ENCODE measurements at places on chromosomes 3 and 15. TPM values are rescaled to one million over a fixed set of nuclear protein-coding genes. Genes with fewer than 3 reads are reported as not detected.

DOCK3 gene
- 4.5 TPM for total RNA-seq

PIF1 gene
- total RNA-seq, result 0.27 TPM

DNA sequence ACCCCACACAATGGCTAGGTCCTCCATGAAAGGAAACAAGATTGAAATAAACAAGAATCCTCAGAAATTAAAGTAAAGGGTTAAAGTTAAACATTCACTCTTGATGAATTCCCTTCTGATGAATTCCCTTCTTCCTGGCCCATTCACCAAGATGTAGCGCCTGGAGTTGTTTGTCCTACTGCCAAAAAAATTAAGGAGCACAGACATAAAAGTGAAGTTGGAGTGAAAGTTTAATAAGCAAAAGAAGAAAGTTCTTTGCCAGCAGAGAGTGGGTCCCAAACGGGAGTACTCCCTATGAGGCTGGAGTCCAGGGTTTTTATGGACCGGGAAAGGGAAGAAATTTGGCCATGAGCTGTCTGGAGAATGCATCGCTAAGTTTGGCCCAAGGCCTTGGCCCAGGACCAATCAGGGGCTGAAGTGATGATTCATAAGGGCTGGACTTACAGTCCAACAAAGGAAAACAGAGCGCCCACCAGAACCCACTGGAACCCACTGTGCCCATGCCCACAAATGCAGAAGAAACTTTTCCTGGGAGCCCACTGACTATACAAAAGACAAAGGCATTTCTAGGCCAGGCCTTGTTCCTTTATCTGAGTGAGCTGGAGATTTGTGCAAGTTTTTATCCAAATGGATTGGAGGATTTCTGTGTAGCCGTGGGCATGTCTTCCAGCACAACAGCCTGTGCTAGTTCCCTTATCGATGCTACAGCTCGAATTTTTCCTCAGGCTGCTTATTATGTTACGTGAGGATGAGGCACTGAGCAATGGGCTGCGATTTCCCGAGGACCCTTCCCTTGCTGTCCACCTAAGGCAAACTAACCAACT is 1561.6 kb downstream of the OTOL1 start:
- DNase-seq, result no peak

DNA sequence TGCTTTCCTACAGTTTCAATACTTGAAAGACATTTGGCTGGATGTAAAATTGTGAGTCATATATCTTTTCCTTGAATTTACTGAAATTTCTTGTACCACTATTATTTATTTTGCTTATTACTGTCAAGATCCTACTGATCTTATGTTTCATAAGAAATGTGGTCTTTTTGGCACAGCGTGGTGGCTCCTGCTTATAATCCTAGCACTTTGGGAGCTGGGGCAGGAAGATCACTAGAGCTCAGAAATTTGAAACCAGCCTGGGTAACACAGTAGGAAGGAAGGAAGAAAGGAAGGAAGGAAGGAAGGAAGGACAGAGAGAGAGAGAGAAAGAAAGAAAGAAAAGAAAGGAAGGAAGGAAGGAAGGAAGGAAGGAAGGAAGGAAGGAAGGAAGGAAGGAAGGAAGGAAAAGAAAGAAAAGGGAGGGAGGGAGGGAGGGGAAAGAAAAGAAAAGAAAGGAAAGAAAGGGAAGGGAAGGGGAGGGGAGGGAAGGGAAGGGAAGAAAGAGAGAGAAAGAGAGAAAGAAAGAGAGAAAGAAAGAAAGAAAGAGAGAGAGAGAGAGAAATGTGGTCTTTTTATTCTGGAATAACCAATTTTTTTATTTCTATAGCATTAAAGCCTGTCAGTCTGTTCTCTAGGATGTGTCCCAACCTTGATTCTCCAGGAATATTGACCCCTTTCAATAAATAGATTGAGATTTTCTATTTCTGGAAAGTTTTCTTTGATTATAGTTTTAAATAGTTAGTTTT is 572.0 kb upstream of the TGFBR2 start:
- DNase-seq, result no peak

DNA sequence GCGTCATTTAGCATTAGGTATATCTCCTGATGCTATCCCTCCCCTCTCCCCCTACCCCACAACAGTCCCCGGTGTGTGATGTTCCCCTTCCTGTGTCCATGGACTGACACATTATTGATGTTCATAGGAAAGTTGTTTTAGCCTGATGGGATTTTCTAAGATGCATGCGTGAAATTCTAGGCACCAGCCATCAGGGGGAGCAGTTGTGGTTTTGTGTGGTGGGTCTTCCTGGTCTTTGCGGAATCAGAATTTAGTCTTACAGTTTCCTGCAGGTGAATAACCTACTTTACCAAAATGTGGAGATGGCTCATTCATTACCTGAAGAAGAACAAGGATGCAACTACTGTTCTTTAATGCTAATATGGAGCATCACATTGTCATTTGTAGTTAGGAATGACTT is 455.0 kb upstream of the THBS1 start:
- no peak for DNase-seq

DNAH1 gene
- total RNA-seq, result 3.7 TPM

GRCh38 chr3:42652611-42653302 is 740 bp upstream of the ZBTB47 start:
- peak; percentile 55 for DNase-seq

DNA sequence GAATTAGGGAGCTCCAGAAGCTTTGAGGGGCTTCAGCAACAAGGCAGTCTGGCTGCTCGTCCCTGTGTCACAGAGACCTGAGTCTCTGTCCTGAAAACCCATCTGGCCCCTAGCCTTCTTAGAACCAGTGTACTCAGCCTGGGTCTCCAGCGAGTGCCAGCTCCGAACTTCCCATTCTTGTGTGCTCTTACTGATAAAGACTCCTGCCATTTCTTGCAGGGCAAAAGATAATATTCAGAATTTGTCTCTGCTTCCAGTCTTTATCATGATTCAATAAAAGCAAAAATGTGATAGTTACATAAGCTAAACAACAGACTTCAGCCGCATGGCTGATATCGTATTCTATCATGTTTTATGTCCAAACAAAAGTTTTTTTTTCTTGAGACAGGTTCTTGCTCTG is 36.0 kb upstream of the BCL2A1 start:
- DNase-seq, result no peak

PGBD4 gene
- 2.5 TPM for total RNA-seq

DNA sequence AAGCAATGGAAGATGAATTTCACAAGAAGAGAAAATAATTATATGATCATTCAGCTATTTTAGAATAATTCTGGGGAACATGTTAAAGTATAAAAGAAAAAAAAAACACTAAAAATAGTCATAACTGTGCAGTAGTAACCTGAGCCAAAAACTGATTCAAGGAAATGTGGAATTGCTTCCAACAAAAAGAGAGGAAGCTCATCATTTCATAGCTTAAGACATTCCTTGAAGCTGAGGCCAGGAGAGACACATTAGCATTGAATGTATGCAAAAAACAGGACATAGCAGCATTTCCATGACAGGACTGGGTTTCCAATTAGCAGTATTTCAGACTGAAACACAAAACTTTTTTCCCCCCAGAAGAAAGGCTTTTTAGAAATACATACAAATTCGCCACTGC is 27.7 kb upstream of the LRRN1 start:
- no peak for DNase-seq

SGO1 gene
- total RNA-seq, result 0.76 TPM
